ENCODE measurements at places on chromosomes 13 and 19.

- DNase-seq: peak; percentile 25
Observed at GRCh38 chr13:97261254-97262005, 39.3 kb downstream of the MBNL2 start.

GRCh38 chr19:48975947-48976847 is 11.1 kb downstream of the FTL start:
- no peak for DNase-seq

GRCh38 chr13:27573265-27573664 is 47.1 kb downstream of the LNX2 start:
- no peak for DNase-seq

- DNase-seq: no peak
Observed at GRCh38 chr19:18227781-18228271, 1.6 kb upstream of the PDE4C start.

GRCh38 chr19:50906217-50906616 is 5.0 kb downstream of the KLK4 start:
- DNase-seq: no peak

- DNase-seq: no peak
Observed at GRCh38 chr19:741506-742131, 9.3 kb upstream of the MISP start.

DNA sequence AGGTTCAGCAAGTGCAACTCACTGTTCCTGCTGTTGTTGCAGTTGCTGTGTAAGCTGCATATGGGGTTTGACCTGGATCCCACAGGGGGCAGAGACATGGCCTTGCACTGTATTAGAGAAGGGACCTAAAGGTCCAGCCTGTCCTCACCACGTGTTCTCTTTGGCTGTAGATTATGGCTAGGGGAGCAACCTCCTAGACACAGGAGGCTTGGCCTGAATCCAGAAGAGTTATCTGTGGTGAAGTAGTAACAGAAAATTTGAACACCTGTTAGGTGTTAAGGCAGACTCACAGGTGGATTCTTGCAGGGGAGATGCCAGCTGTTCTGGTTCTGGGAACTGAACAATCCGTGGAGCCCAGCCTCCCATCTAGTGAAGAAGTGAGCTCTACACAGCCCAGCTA is 3.4 kb upstream of the CYP4F11 start:
- DNase-seq: no peak

GRCh38 chr13:53074114-53074513 is 45.5 kb downstream of the OLFM4 start:
- DNase-seq: no peak

- no peak for DNase-seq
Observed at GRCh38 chr13:112781881-112782361, 92.1 kb downstream of the ATP11A start.

All from GM12892 (cell line).